C1 segment of cervical spinal cord (tissue), 14 donors: ENCODE measurements at places on chromosomes 11 and 22.

DNA sequence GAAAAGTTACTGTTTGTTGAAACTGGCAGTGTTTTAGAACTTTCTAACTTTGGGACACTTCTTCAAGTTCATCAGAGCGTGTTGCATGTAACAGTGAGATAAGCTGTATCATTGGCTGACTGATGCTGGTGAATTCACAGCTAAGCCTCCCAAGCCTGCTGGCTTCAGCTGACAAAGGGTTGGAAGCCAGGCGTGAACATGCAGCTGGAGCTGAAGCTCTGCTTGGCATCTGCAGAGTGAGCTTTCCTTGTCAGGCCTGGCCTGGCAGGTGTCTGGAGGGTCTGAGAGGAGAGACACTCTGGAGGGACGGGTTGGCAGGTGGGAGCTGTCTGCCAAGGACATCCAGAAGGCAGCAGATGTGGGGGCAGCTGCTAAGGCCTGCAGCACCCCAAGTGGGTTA lies 1.5 kb downstream of the AMPD3 start:
- no peak for DNase-seq

DNA sequence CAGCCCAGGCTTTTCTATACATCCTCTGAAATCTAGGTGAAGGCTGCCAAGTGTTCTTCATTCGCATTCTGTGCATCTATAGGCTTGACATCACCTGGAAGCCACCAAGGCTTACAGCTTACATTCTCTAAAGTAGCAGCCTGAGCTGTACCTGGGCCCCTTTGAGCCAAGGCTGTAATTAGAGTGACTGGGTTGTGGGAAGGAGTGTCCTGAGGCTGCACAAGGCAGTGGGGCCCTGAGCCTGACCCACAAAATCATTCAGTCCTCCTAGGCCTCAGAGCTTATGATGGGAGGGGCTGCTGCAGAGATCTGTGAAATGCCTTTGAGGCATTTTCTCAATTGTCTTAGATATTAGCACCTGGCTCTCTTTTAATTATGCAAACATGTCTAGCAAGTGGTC lies 33.0 kb upstream of the RDX start:
- DNase-seq, result no peak

GRCh38 chr22:30279046-30279788 lies 10.1 kb downstream of the CASTOR1 start:
- DNase-seq, result peak; percentile 39

DNA sequence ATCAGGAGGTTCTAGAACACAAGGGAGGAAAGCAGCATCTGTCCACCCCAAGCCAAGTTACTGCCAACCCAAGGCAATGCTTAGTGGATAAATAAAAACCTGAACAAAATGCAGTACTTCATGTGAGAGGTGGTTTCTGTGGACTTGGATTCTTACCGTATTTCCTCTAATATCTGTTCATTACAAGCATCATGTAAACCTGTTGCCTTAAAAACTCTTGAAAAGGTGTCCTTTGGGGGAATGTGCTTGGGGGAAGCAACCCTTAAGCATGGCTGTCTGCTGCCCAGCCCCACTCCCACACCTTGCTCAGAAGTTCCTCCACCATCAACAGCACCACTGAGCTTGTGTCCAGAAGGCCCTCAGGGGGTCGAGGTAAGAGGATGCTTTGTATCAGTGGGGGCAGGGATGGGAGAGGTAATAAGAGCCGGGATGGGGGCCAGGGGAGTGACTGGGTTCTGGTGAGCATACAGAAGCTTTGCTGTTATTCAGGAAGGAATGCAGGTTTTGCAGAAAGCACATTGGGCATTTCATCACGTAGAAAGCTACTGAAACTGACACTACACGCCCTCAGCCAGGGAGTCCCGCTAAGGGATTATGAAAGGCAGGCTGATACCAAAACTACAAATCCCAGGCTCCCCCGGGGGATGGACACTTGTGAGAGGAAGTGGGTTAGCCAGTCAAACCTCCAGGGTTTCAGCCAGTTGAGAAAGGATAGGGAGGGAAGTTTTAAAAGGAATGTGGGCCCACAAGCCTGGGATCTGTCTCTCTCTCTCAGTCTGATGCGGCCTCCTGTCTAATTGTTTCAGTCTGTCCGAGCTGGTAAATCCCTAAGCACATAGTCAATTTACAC lies 52.0 kb downstream of the KCNJ1 start:
- no peak for DNase-seq

DNA sequence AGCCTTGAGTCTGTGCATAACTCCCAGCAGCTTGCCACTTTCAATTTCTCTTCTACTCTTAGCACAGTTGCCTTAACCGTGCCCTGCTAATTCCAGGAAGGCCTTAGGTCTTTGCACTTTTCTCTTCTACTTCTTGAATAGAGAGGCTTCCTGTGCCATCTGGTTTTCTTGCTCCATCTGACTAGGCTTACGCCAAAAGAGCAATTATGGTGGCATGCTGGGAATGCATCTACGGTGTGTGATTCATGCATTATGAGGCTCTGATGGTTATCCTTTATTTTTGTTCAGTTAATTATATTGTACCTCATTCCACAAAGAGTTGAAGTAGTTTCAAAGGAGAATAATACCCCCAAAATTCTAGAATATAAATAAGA lies 29.4 kb downstream of the SIK2 start:
- DNase-seq, result no peak

DNA sequence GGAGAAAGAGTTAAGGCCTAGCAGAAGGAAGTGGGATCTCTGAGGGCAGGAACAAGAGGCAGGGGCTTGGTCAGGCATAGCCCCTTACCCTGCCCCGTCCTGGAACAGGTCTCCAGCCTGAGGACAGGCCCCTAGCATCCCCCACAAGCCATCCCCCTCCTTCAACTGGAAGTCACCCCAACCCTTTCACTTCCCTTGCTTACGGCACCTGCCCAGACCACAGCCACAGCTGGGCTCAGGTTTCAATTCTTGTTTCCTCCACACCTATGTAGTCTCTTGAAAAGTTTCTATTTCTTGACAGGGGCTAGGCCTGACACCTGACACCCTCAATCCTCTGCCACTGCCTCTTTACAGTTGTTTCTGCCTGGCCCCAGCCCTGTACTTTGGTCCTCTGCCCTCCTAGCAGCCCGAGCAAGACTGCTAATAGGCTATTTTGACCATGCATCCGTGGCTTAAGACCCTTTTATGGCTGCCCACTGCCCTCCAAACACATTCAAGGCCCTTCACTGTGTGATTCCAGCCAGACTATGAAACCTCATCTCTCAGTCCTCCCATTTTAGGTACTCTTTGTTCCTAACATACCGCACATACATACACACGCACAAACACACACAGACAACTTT lies 10.9 kb upstream of the FCHSD2 start:
- DNase-seq, result no peak

GRCh38 chr11:45204761-45205160 lies 58.3 kb downstream of the PRDM11 start:
- no peak for DNase-seq

- no peak for DNase-seq
These were observed 587.5 kb upstream of the B3GAT1 start for GRCh38 chr11:134999590-134999989.

- DNase-seq, result no peak
These were observed 115.5 kb downstream of the TEAD1 start for GRCh38 chr11:12789596-12790215.

- DNase-seq, result no peak
These were observed 324.3 kb upstream of the SYN3 start for GRCh38 chr22:33382436-33382835.

GRCh38 chr22:42436404-42436803 lies 4.2 kb upstream of the NFAM1 start:
- DNase-seq, result no peak

- DNase-seq, result no peak
These were observed 8.3 kb downstream of the TST start for GRCh38 chr22:37010976-37011375.

DNA sequence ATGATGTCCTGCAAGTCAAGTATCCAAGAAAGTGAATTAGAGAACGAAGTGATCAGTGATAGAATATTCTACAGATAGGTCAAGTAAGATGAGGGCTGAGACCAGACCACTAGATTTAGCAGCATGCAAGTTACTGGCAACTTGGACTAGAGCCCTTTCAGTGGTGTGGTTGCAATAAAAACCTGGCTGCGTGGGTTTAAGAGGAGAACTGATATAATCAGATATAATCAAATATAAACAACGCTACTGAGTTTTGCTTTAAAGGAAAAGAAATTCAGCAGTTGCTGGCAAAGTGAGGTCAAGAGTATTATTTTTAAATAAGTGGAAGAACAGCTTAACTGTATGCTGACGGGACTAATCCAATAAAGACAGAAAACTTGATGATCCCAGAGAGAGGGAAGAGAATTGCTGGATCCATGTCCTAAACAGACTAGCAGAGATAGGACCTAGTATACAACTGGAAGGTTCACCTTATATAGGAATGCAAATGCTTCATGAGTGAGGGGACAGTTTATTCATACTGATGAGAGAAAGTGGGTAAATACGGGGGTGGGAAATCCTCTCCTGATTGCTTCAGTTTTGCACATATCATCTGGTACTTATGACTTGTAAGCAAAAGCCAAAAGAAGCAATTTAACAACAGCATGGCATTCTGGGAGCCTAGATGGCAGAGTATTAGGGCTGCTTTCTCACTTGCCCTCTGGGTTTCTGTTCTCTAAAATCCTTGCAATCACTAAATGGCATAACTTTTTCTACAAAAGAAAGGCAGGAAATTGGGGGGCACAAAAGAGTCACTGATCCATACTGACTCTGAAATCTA lies 146.2 kb downstream of the RBFOX2 start:
- no peak for DNase-seq

GRCh38 chr11:9438611-9439010 lies 22.2 kb upstream of the ZNF143 start:
- DNase-seq, result no peak

DNA sequence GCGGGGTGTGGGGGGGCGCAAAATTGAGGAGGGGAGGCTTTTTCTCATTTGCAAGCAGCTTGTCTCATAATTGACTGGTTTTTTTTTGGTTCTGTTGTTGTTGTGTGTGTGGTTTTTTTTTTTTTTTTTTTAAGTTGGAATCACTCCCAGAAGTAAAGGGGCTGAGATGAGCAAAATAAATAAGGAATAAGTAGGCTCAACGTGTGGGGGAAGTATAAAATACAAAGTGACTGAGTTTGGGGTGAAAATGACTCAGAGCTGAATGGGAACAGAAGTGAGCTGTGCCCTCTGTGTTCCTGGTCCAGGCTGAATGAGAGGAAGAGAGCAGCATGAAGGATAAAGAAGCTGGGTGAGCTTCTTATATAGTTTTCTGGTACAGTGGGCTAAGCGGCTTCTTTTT lies 90.0 kb downstream of the GRIK4 start:
- DNase-seq, result no peak

DNA sequence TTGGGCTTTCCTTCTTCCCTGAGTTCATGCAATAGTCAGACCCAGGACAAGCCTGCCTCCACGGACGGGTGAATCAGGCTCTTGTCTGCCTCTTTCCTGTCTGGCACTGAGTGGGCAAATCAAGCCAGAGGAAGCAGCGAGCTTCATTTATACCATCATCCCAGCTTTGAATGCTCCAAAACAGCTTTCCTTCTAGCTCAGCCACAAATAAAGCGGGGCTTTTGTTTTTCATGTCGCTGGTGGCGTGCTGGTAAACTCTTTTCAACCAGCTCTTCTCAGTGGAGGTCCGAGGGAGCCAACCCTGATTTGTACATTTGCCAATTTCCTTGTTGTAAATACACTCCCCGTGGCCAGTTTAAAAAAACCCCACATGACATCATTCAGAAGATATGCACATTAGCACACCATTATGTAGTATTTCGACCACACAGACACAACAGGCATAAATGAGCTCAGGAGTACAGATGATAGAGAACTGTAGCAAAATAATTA lies 8.6 kb downstream of the C11orf91 start:
- DNase-seq, result no peak

GRCh38 chr22:19063581-19064353 lies 58.4 kb downstream of the DGCR2 start:
- peak; percentile 11 for DNase-seq

DNA sequence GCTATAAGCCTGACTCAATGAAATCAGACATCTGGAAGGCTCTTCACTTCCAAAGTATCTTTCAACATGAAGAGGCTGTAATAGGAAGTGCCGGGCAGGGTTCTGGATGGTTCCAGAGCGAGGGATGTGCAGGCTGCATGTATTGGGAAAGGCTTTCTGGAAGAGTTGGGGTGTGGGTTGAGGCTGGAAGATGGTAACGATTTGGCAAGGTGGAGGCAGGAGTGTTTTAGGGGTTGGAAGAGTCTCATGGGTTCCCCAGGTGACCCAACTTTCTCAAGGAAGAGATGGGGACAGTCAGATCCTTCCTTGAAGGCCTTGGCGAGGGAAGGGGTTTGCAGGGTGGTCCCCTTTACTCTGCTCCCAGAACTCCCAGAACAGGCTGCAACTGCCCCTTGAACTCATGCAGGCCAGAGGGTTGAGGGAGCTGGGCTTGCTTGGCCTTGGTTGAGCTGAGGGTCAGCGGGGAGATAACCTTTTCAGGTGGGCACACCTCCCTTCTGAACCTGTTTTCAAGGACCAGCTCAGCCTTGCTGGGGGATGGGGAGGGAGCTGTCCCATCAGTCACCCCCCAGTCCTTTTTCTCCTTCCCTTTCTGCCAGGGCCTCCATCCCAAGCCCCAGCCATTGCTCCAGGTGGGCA lies 9.4 kb upstream of the POU2F3 start:
- no peak for DNase-seq

DNA sequence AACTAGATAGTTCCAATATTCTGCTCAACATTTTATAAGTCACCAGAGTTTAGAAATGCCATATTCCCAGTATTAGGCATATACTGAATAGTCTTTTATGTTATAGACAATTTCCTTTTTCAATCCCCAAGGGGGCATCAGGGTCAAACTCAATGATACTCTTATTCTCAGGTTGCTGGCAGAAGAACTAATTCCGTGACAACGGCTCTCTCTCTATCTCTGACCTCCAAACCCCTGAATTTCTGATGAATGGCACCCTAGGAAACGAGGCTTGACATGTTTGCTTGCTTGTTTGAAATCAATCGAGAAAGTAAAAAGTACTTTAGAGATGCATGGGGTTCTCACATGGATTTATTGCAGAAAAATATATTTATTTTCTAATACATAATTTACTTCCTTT lies 160.1 kb downstream of the CASP12 start:
- no peak for DNase-seq

DNA sequence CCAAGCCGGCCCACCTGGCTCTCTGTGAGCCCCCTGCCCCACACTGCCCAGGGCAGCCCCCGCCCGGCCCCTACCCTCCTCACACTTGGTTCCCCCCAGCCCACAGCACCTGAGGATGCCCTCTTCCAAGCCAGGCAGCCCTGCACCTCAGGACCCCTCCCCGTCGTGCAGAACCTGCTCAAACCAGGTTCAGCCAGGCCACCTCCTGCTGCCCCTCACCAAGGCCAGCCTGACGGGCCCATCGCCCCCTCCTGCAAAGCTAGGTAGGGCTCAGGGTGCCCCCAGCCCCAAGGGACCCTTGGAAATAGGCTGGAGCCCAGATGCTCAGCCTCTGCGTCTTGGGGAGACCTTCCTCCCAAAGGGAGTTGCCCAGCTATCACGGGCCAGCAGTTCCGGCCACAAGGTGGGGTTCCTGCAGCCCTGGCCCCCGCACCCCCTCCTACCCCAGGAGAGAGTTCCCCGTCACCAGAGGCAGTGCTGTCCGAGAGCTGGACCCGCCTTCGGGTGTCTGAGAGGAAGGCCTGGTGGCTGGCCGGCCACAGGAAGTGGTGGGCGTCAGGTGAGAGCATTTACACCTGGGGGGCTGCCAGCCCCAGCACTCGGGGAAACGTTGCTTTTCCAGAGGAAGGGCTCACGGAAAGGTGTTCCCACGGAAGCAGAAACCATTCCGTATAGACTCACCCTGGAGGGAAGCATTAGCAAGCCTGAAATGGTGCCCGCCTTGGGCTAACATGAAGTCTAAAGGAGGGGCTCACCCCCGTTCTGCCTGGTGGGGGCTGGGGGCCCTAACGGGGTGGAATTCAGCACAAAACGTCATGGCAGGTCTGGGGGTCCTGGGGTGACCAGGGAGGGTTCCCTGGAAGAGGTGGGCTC lies 3.2 kb upstream of the SYT8 start:
- no peak for DNase-seq
